Upper lobe of left lung (tissue), 6 donors: ENCODE measurements at places on chromosomes 2 and 18. TPM values are rescaled to one million over a fixed set of nuclear protein-coding genes. Genes with fewer than 3 reads are reported as not detected.

- DNase-seq: no peak
Measured at GRCh38 chr2:36493306-36493705, 104.7 kb downstream of the FEZ2 start.

- DNase-seq: no peak
Measured at GRCh38 chr2:30655660-30656059, 151.6 kb downstream of the CAPN13 start.

The TSHZ1 gene
- total RNA-seq: 12.2 TPM

- no peak for DNase-seq
Measured at GRCh38 chr18:23301972-23302371, 151.1 kb upstream of the RIOK3 start.

DNA sequence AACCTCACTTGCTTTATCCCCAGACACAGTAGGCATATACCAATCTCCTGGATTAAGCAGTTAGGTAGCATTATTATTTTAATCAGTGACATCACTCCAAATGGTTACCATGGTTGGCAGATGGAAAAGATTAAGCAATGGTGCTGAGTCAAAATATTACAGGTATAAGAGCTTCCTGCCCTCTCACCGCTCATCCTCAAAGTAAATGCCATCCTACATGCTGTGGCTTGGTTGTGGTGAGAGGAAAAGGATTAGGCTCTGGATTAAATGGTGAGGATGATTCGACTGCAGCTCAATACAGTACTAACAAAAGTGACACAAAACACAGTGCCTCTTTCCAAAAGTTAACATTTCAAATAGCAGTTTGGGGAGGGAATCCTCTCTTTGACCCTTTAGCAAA, 108.9 kb upstream of the ACAA2 start:
- no peak for DNase-seq

The STAMBP gene
- total RNA-seq: 26.7 TPM

DNA sequence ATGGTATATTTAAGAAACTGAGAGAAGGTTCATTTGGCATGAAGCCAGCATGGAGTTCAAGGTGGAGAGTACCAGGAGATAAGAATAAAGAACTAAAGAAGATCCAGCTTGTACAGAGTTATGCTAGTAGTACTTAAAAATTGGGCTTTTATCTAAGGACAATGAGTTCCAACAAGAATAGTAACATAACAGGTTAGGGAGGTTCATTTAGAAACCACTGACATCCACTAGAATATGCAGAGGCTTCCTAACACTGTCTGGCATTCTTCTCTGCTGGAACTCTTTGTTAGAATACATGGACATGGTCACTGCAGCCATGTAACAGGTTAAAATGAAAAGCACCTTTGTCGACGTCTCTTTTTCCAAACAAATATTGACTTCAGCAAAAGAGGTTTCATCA, 42.6 kb upstream of the DSC1 start:
- no peak for DNase-seq

The BOLA3 gene
- total RNA-seq: 24.7 TPM

GRCh38 chr2:1613078-1613445, 131.3 kb downstream of the PXDN start:
- DNase-seq: no peak

The ELAC1 gene
- 5.2 TPM for total RNA-seq

- DNase-seq: no peak
Measured at GRCh38 chr18:39681061-39681460, 2115.5 kb upstream of the CELF4 start.

The CD8B gene
- total RNA-seq: 7.7 TPM

DNA sequence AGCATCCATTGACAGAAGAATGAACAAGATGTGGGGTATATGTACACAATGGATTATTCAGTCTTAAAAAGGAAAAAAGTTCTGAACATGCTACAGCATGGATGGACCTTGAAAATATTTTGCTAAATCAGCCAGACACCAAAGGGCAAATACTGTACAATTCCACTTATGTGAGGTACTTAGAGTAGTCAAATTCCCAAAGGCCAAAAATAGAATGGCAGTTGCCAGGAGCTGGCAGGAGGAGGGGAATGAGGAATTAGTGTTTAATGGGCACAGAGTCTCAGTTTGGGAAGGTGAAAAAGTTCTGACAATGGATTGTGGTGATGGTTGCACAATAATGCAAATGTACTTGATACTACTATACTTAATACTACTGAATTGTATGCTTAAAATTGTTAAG, 193.2 kb downstream of the MBD2 start:
- no peak for DNase-seq

The REEP1 gene
- total RNA-seq: 7.3 TPM

- DNase-seq: no peak
Measured at GRCh38 chr2:175154661-175155082, 13.3 kb downstream of the ATF2 start.

GRCh38 chr2:75403991-75404428, 156.7 kb downstream of the EVA1A start:
- DNase-seq: no peak

DNA sequence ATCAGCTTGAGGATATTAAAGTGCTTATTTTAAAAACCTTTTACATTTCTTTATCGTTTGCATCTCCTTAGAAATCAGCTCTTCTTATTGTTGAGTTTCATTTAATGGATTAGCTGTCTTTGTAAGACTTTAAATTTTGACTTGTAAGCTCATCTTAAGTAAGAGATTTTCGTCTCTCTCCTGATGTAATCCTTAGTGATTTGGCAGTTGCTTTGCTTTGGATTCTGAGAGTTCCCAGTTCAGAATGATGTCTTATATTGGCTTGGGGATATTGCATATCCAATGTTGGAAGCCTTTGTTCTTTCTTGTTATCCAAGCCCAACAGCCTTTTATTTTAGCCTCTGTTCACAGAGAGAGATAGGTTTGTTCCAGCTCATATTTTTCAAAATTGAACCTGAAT, 212.1 kb downstream of the ARL6IP6 start:
- no peak for DNase-seq

The SAG gene
- total RNA-seq: not detected

The NR4A2 gene
- 10.5 TPM for total RNA-seq

DNA sequence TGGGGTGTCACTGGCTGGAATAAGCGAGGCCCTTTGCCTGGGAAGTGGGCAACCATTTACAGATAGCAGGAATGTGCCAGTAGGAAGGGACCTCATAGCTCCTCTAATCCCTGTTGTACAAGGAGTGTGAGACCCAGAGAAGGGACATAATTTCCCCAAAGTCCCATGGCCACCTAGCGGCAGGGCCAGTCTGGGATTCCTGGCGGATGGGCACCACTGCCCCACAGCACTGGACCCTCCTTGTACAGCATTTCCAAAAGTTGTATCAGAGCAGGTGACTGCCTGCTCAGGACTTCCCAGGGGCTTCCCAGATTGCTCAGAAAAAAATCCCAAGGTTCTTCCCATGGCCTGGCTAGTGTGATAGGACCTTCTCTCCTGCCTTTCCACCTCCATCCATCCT, 185.8 kb downstream of the GLI2 start:
- DNase-seq: no peak

DNA sequence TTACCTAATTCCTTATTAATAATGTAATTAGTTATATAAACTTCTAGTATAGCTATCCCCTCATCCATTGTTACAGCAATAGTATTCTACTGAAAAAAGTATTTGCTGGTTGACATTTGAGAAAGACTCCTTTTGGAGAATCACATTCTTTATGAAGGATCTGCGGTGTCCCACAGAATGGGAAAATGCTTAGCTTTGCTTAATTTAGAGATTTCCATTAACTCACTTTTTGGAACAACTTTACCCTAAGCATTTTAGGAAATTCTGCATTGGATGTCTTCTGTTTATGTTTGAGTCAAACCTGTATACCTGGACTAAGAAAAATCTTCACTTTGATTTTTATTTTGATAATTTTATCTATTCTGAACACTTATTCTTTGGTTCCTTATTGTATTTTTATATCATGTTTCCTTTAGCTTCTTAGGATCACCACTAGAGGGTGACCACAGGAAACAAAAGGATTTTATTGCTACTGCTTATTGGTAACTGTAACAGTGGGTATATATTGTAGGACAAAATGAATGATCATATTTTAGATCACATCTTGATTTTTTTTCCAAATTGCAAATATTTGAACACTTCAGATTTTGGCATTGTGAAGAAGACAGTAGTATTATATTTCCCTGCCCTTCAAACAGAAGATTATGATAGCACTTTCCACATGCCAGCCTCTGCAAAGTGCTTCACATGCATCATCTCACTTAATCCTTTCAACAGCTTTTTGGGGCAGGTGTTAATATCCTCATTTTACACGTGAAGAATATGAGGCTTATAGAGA, 79.6 kb downstream of the MIB1 start:
- DNase-seq: no peak

The CDKL4 gene
- total RNA-seq: 1.8 TPM

GRCh38 chr18:10015288-10015701, 101.5 kb downstream of the VAPA start:
- no peak for DNase-seq

DNA sequence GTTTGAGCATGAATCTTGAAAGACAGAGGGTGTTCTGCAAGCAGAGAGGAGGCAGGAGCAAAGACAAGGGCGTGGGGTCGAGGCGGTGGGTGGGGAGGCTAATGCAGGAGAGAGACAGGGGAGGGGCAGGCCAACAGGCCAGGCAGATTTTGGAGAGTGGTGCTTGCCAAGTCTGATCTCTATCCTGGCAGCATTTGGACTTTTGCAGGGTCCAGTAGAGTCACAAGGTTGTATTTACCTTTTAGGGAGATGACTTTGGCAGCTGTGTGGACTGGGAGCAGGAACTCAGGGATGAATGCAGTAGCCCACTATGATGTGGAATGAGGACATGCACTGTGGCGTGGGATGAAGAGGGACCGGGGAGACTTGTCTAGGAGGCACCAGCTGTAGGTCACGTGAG, 15.7 kb upstream of the CEP192 start:
- no peak for DNase-seq

DNA sequence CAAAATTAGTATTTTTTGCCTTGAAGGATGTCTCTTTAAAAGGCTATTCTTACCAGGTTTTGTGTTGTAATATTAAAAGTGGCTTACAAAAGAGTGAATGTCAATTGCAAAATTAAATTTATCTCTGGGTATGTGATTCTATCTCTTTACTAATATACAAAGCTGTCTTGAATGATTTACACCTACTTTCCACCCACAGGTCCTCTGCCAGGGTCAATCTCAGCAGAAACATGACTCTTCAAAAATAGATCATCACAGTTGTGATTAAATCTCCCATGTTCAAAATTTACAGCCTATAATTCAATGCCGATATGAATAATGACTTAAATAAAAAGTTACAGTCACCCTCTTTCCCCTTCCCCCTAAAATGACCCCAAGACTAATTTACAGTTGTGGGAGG, 78.8 kb downstream of the SLC8A1 start:
- no peak for DNase-seq

GRCh38 chr2:126658319-126658904, 2.5 kb downstream of the GYPC start:
- DNase-seq: no peak

DNA sequence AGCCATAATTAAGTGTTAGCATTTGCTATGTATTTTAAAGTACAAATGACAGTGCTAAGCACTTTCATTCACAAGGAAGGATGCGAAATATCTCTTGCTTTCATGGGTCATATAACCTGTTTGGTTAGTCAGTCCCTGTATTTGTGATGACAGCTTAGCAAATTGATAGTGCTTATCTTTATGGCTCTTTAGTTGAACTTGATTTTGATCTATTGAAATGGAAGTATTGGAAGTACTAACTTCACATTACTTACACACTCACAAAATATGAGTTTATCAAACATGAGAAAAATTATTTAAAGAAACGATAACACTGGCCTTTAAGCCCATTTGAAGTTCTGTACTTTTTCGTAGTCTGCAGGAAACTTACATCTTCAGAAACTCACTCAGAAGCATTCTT, 97.4 kb upstream of the NEUROD1 start:
- DNase-seq: no peak

DNA sequence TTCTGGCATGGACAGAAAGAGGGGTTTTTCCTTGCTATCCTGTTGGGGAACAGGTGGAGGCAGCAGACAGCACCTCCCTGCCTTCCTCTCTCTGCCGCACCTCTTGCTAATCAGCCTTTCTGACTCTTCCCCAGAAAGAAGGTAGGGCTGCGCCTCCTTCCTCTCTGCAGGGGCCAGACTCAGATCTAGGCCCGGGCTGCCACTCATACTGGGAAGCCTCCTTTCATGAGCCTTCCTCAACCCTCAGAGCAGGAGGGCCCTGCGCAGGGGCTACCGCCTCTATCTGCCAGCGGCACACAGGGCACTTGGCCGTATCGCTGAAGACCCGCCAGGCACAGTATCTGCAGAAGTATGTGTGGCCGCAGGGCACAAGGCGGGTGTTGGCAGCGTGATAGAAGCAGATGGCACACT, 7.1 kb downstream of the NEURL3 start:
- DNase-seq: peak; percentile 38

GRCh38 chr2:61718965-61719364, 134.9 kb downstream of the FAM161A start:
- no peak for DNase-seq

- no peak for DNase-seq
Measured at GRCh38 chr2:224393157-224393872, 8.6 kb downstream of the FAM124B start.

- DNase-seq: no peak
Measured at GRCh38 chr18:51108330-51108729, 78.3 kb downstream of the SMAD4 start.

The SEC11C gene
- total RNA-seq: 78.3 TPM

DNA sequence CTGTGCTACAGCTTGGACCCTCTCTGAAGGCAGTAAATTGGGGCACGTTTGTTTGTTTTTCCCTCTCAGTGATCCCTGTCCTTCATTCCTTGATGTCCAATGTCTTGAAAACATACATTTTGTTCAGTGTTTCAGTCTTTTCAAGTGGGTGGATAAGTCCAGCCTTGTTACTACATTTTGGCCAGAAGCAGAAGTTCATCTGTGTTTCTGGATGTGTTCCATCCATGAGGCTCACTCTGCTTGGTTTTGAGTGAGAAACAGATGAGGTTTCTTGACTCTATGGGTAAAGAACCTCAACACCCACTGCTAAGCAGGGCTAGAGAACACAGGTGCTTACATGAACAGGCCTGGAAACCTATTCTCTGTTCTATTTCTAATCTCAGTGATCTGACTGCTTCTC, 74.5 kb upstream of the RFX8 start:
- no peak for DNase-seq

- DNase-seq: no peak
Measured at GRCh38 chr2:52532956-52533355, 1234.6 kb upstream of the CHAC2 start.

GRCh38 chr18:12928641-12929040, 19.2 kb upstream of the SEH1L start:
- no peak for DNase-seq

The ADD2 gene
- 0.30 TPM for total RNA-seq

The SKOR2 gene
- not detected for total RNA-seq

GRCh38 chr2:141701618-141702017, 429.2 kb downstream of the LRP1B start:
- no peak for DNase-seq

- no peak for DNase-seq
Measured at GRCh38 chr2:101012706-101013181, 10.7 kb downstream of the RPL31 start.

- DNase-seq: no peak
Measured at GRCh38 chr2:121018136-121019061, 266.6 kb downstream of the TFCP2L1 start.
